ENCODE measurements at places on chromosomes 4 and X.

GRCh38 chr4:85869181-85869580 lies 394.2 kb downstream of the ARHGAP24 start:
- DNase-seq: no peak

- DNase-seq: no peak
Observed at GRCh38 chrX:65643531-65644052, 23.9 kb upstream of the MSN start.

DNA sequence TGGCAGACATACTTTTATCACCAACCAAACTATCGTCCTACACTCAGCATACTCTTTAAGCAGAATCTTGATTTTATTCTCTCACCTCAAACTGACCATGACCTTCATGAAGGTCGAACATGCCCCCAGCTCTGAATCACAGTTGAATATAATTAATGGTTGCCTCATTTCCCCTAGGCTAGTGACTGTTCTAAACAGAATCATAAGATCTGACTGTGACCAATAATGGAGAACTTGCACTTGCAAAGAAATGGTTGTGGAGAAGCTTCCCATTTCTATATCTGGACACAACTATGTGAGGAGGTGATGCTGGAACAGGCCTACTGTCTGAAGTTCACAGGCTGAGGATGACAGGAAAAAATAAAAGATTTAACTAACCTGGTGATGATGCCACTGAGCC lies 85.1 kb downstream of the PDGFC start:
- no peak for DNase-seq

- no peak for DNase-seq
Observed at GRCh38 chrX:22526339-22526738, 253.6 kb downstream of the CBLL2 start.

GRCh38 chrX:18146954-18147353 lies 73.7 kb downstream of the BEND2 start:
- no peak for DNase-seq

- no peak for DNase-seq
Observed at GRCh38 chrX:65587616-65588526, 53.3 kb upstream of the LAS1L start.

- no peak for DNase-seq
Observed at GRCh38 chr4:71445811-71446210, 107.0 kb downstream of the SLC4A4 start.

DNA sequence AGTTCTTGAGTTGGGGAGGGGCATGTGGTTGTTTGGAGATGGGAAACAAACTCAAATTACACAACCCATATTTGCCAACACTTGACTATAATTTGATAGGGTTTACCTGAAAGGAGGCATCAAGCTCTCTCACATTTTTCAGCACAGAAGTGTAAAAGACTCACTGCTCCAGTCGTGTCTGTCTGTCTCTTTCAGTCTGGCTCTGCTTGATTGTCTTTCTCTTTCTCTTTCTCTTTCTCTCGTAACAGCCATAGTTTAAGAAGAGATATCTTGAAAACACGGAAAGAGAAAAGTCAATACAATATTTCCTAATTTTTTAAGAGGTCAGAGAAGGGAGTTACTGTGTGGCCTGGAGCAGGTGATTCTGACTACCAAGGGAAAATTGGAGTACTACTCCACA lies 413.6 kb upstream of the CXorf51A start:
- no peak for DNase-seq

GRCh38 chr4:179307297-179308136 lies 1865.3 kb upstream of the AGA start:
- no peak for DNase-seq

DNA sequence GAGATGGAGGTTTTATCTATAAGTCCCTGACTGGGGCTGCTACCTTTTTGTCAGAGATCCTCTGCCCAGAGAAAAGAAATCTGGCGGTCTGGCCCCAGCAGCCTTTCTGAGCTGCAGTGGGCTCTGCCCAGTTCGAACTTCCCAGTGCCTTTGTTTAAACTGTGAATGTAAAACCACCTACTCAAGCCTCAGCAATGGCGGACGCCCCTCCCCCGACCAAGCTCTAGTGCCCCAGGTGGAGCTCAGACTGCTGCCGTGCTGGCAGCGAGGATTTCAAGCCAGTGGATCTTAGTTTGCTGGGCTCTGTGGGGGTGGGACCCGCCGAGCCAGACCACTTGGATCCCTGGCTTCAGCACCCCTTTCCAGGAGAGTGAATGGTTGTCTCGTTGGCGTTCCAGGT lies 121.8 kb downstream of the TSPAN5 start:
- no peak for DNase-seq

DNA sequence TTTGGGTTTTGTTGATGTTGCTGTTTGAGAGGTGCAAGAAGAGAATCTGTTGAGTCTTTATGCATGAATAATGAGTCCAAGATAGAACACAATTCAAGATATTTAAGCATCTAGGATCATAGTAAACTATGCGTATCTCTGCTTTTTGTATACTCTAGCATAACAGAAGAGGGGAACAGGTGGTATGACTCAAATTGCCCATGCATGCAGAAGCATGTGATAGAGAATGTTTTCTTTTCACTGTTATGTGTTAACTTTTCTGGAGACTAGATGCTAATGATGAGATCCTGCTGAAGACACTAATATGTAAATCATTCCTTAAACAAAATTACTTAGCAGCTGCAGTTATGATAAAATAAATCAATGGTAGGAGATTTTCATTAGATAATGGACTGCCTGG lies 165.3 kb upstream of the FTHL17 start:
- DNase-seq: no peak

DNA sequence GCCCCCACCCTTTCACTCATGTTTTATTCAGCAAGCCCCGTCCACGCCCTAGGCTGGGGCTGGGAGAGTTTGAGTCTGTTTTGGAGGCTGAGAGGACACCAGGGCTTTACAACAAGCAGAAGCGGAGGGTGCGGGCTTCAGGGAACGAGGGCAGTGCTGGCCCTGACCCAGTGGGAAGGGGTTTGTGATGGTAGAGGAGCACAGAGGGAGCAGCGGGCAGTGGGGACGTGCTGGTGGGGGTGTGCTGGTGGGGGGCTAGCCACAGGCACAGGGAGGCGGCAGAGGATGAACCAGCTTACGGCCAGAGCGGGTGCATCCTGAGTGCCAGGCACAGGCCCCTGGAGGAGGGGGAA lies 26.4 kb downstream of the NSG1 start:
- no peak for DNase-seq

DNA sequence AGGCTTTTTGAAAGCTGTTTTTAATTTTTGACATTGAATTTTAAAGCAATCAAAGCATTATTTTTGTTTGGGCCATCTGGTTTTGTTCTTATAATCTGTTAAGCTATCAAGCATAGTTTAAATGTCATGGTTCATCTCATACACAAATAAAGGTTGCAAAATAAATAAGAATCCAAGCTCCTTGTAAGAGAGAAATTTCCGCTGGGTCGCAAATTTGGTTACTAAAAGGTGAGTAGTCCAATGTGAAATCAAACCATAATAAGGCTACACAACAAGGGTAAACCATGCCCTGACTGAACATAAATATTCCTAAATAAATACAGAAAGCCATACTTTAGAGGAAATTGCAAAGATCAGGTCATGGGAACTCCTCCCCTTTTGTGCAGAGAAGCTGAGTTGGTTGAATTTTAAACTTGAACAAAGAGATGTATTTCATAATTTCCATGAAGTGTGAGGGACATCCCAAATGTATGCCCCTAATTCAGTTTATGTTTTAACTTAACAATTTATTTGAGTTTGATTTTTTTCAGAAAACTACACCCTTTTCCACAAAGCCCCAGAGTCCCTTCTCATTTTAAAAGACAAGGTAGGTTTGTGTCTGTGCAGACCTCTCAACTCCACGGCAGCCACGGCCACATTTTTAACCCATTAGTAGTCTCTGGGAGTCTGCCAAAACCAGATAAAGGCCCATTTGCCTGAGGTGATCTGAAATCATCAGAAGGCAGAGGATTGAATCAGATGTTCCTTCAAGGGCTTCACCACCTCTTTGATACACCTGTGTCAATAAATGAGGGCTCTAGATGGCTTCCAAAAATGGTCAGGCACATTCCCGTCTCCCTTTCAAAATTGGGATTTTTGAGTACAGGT lies 85.2 kb downstream of the PLAC1 start:
- no peak for DNase-seq

GRCh38 chr4:186473933-186474332 lies 81.4 kb downstream of the MTNR1A start:
- no peak for DNase-seq

GRCh38 chr4:106140601-106141000 lies 175.4 kb downstream of the TBCK start:
- DNase-seq: no peak

DNA sequence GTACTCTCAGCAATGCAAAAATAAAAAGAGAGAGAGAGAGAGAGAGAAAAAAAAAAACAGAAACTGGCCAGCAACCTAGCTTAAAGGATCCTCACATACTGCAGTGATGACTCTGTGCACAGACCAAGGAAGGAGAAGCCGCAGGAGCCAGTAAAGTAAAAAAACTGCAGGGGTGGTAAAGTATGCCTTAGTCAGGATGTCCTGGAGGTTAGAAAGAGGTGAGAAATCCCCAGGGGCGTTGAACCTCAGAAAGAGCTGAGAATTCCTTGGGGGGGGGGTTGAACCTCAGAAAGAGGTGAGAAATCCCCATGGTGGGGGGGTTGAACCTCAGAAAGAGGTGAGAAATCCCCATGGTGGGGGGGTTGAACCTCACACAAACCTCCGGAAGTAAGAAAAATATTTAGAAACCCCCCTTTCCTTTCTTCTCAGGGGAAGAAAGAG lies 48.0 kb downstream of the MAGEA9 start:
- DNase-seq: no peak

DNA sequence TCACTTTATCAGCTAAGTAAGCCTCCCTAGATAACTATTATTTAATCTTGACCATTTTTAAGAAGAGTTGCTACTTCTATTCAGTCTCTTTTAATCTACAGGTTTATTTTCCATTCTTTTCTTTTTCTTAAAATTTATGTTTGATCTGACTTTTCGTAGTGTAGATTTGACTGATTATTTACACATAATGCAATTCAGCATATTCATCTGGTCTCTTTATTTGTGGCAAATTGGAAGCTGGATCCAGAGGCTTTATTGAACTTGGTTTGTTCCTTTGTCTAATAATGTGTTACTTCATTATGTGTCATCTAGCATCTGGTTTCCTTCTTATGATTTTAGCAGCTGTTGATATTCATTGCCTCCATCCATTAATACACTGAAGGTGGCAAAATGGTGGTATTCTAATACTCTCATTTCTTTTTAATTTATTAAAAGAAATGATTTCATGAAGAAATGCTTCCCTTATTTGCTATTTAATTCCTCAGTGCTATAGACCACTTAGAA lies 113.0 kb downstream of the FBXW7 start:
- DNase-seq: no peak

GRCh38 chr4:185865901-185866328 lies 53.9 kb upstream of the SORBS2 start:
- DNase-seq: no peak

DNA sequence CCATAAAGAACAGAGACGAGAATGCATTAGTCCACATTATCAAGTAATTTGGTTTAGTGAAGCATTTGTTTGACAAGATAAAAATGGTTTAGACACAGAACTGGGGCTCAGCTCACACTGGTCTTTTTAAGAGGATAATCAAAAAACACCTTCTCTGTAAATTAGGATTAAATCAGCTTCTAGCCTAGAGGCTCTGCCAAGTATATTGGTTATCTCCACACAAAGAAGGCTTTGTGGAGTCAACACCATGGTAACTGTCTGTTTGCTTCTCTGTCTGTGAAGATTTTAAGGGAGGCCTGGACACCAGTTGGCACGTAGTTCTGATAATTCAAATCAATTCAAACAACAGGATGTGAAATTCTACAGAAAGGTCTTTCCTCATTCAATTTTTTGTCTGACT lies 687.0 kb downstream of the DMD start:
- DNase-seq: no peak

DNA sequence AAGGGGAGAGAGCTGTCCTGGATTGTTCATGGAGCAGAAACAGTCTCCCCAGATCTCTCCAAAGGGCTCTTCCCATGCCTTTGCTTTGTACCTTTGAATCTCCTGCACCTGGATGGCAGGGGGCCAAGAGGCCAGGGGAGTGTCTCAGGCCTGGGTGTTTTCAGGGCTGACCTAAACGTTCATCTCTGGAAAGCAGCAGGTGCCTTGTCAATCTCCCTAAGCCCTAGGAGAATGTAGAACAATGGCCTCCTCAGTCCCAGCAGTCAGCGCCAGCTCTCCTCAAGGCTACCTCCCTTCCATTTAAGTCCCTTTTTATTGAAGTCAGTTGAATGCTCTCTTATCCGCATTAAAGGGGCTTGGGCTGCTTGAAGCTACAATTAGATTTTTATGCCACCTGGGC lies 31.2 kb upstream of the NSUN7 start:
- DNase-seq: no peak

DNA sequence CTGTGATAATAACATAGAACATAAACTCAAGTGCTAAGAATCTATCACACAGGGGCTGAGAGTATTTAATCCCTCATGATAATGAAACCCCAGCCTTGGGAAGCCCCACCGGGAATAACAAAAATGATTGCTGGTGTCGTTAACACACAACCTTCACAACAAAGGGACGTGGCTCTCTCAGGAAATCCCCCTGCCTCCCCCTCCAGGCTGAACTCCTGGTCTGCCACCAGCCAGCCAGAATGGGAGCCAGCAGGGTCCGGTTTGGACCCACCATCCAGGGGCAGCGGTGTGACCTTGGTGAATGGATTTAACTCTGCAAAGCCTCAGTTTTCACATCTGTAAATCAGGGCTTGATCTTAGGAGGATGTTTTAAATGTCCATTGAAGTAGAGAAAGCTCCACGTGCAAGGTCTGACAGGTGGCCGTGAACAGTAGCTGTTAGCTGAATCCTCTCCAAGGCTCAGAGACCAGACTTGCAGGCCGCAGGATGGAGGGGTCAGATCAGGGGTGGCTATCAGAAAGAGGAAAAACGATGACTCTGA lies 46.5 kb downstream of the ABLIM2 start:
- no peak for DNase-seq

DNA sequence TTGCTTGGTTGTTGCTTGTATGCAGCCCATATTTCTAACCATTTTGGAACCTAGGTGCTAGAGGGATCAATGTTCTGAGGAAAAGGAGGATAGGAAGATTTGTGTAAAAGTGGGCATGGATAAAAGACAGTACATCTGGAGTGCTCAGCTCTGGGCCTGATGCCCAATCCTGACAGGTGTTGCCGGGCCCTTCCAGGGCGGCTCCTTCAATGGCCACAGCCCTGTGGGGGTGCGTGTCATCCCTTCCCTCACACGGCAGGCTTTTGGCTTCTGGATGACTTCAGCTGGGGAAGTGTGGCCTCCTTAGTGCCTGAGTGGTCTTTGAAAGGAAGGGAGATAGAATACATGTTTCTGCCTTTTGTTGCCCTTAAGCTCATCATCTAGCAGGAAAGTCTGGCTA lies 47.2 kb downstream of the NELFA start:
- no peak for DNase-seq

GRCh38 chr4:108166441-108167315 lies 2.1 kb downstream of the LEF1 start:
- peak; percentile 57 for DNase-seq

GRCh38 chrX:154380153-154380552 lies 1.1 kb downstream of the EMD start:
- DNase-seq: no peak

GRCh38 chr4:3385711-3386420 lies 55.9 kb upstream of the HGFAC start:
- no peak for DNase-seq

All from activated T-cell treated with anti-CD3 and anti-CD28 coated beads, Interleukin-2, amount 50 U/mL, for 4 hours (primary cell).